GM23248 (cell line): ENCODE measurements at places on chromosomes 7 and 10.

DNA sequence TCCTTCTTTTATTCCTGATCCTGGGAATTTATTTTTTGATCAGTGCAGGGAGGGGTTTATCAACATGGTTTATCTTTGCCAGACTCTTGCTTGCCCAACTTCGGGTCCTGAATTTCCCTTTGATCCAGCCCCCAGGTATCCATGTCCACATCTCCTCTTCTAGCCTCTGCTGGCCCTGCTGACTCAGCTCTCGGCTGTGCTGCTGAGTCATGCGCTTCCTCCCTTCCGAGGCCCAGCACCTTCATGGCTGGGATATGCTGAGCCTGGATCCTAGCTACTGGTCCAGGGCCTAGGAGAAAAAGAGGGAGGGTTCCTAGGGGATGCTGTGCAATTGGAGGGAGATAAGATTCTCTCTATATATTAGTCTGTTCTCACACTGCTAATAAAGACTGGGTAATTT lies 380.7 kb upstream of the SHH start:
- DNase-seq: peak; percentile 1

DNA sequence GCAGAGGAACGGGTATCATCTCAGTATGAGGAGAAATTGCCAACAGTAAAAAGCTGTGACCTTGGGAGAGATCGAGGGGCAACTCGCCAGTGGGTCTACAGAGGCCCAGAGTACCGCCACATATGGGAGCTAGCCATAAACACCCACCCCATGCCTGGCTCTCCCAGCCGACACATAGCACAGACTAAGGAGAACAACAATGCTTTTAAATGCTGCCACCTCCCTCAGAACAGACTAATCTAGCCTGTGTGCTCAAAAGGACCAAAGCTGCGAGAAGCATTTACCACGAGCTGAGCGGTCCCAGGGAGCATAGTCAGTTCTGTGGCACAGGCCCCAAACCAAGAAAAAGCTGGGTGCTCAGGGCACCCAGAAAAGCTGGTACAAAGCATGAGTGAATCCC lies 73.3 kb downstream of the LSM5 start:
- no peak for DNase-seq

DNA sequence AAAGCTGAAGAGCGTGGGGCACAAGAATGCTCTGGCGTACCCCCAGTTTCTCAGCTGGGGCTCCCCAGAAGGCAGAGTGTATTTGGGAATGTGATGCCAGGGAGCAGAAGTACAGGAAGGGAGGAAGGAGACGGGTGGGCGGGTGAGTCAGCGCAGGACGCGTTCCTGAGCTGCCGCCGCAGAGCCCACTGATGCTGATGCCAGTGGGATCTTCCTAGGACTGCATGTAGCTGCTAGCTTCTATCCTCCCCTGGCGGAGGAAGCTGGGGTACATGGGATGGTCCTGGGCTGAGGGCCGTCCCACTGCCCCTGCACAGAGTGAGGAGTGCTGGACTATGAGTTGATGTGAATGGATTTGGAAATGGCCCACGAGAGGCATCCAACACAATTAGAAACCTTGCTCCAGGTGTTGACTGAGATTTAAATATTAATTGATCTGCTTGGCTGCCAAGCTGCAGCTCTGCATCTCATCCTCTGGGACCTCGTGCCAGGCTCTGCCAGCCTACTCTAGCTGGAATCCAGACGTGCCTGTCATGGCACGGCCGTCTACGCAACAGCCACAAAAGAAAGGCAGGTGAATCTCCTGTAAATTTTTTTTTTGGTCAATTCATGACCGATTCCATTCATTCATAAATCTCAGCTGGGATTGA lies 66.2 kb upstream of the RHEB start:
- DNase-seq: no peak

- DNase-seq: no peak
Measured at GRCh38 chr7:25967278-25968204, 184.5 kb upstream of the NFE2L3 start.

DNA sequence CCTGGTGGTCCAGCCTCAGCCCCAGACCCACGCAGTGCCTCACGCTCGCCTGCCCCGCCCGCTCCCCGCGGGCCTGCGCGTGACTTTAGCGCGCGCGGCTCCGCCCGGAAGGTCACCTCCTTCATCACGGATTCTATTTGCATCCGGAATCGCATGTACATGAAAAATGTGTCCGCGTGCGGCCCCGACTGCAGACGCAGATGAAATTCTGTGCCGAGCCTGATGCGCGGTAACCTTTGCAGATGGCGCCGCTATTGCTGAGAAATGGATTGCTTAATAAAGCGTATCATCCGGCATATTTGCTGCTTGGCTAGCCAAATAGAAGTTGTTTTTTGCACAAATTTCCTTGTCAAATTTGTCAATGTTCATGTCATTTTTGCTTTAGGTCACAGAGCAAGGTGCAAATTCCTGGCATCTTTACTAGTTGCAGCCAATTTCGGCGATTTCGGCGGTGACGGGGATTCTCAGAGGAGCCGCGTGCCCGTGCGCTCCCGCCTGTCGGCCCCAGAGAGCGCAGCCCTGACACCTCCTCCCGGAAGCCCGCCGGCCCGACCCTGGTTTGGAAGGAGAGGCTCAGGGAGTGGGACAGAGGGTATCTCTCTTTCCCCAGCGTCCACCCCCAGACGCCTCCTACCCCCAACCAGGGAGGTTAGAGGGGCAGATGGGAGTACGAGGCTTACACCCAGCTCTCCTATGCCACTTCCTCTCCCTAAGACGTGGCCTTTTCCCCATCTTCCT lies 85.9 kb upstream of the PAX2 start:
- peak; percentile 14 for DNase-seq

GRCh38 chr7:73518470-73518869 lies 3.6 kb downstream of the BAZ1B start:
- DNase-seq: no peak

DNA sequence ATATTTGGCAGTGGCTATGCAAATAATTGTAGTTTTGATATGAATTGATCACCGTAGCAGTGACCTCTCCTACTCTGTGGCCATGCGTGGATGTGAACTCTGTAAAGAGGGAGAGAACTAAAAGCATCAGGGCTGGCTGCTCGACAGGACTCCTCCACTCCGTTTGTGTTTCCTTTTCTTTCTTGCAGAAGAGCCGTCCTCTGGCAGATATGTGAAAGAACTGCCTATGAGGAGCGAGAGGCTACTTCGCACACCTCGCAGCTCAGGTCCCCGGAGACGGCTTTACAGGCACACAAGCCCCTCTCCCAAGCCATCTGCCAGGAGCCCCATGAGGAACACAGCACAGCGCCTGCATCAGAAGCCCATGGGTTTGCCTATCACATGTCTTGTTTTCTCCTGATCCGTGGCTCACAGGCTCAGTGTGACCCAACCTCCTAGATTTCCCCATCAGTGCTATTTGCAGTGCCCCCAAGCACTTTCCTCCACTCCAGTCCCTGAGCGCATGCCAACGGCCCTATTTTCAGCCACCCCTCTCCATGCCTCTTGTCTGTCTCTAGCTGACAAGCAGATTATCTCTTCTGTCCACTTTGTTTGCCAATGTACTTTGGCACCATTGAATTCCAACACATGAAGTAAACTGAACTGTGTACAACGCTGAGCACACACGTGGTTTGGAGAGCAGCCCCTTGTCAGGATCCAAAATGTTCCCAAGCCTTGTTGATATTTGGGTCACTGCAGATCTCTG lies 164.3 kb upstream of the AKR1E2 start:
- DNase-seq: peak; percentile 59

DNA sequence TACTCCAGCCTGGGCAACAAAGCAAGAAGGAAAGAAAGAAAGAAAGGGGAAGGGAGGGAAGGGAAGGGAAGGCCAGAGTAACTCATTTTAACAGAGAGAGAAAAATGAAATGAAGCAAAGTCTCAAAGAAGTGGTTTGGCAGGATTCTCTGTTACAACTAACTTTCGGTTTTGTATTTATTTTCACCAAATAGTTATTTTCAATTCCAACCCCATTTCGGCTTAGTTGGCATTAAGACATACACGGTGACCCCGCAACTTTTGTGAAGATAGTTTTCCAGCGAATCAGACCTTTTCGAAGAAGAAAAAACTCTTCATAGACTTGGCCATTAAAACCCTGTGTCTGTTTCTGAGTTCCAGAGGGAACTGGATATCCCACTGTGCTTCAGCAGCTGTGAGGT lies 45.2 kb upstream of the LYZL2 start:
- no peak for DNase-seq

GRCh38 chr7:70131817-70132216 lies 533.5 kb downstream of the AUTS2 start:
- DNase-seq: no peak

GRCh38 chr10:120969219-120969645 lies 118.1 kb downstream of the WDR11 start:
- DNase-seq: no peak
